ENCODE measurements at places on chromosomes 5 and 9. TPM values are rescaled to one million over a fixed set of nuclear protein-coding genes. Genes with fewer than 3 reads are reported as not detected.

GRCh38 chr5:78671609-78672008 is 23.0 kb upstream of the LHFPL2 start:
- DNase-seq = no peak

DNA sequence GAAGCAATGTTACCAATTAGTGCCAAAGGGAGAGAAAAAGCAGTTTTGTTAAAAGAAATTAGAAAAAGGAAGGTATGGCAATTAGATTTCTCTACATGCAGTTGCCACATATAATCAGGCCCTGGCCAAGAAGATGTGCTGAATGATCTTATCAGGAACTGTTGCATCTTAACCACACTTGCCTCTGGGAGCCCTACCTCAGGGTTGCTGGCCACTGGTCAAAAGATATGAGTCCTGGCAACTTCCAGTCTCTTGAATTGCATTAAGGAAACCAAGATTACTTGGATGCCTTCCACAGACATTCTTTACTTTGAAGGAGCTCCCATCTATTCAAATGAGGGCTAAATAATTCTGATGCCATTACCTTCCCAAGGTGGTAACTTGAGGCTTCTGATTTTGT is 60.4 kb downstream of the TNC start:
- DNase-seq = no peak

PCDHB9 gene
- total RNA-seq = 0.51 TPM

CDC20B gene
- total RNA-seq = not detected

OBP2B gene
- not detected for total RNA-seq

SLC45A2 gene
- not detected for total RNA-seq

- DNase-seq = no peak
Measured at GRCh38 chr5:156815988-156816599, 34.0 kb upstream of the PPP1R2B start.
